ENCODE measurements at places on chromosomes 13 and 19.
A peak's percentile ranks its signal among the peaks of the same experiment; 100 is the strongest.

GRCh38 chr19:41994521-41994971 lies 516 bp upstream of the ATP1A3 start:
- no peak for DNase-seq

- no peak for DNase-seq
Measured at GRCh38 chr19:5073153-5073844, 104.4 kb downstream of the KDM4B start.

- no peak for DNase-seq
Measured at GRCh38 chr19:14066134-14066533, 4.3 kb upstream of the PALM3 start.

- no peak for DNase-seq
Measured at GRCh38 chr13:23680845-23681669, 110.8 kb downstream of the TNFRSF19 start.

GRCh38 chr19:8333767-8334457 lies 9.2 kb downstream of the KANK3 start:
- no peak for DNase-seq

DNA sequence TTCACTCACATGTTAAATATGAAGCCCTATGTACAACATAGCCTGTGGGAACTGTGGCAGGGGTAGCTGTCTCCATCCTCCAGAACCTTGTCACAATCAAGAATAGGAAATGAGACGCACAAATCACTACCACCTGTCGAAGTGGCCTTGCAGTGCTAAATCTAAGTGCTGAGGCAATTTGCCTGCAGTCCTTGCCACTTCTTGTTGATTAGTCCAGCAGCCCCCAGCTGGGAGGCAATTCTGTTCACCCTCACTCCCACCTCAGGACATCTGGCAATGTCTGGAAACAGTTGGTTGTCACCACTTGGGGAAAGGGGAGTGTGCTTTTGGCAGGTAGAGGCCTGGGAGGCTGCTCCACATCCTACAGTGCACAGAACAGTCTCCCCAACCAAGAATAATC lies 10.7 kb downstream of the RFX2 start:
- DNase-seq: no peak

- DNase-seq: no peak
Measured at GRCh38 chr13:84405286-84405685, 523.0 kb upstream of the SLITRK1 start.

DNA sequence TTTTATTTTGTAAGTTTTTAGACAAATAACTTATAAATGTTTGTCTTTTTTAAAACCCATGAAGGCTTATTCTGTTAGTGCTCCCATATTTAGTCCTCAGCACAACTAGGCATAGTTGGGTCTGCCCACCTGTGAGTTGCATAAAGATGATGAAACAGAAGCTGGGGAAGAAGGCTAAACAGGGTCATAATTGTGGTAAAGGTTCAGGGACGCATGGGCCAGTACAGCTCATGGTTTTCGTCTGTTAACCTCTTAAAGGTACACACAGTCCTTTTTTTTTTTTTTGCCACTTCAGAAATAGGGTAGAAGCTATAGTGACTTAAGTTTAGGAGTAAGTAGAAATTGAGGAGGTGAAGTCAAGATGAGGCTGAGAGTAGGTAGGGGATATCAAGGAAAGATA lies 58.3 kb downstream of the TM9SF2 start:
- no peak for DNase-seq

DNA sequence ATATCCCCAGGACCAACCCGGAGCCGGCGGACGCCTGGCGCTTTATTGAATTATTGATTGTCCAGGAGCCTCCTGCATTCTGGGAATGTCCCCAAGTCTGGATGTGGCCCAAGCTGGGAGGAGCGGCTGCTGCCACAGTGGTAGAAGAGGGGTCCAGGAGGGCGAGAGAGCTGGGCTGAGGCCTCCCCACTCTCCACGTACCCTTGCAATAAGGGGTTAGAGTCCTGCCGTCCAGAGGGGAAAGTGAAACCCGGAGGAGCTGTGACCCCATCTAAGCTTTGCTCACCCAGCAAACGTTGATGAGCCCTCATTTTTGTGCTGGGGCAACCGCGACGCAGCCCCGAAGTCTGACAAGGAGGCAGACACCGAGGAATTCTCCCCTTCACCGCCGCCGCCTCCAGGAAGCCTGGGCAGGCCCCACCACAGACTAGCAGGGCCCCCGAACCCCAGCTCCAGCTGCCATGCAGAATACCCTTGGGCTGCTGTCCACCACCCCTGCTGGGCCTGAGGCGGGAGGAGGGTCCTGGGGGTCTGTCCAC lies 1.4 kb upstream of the C2CD4C start:
- DNase-seq: no peak

DNA sequence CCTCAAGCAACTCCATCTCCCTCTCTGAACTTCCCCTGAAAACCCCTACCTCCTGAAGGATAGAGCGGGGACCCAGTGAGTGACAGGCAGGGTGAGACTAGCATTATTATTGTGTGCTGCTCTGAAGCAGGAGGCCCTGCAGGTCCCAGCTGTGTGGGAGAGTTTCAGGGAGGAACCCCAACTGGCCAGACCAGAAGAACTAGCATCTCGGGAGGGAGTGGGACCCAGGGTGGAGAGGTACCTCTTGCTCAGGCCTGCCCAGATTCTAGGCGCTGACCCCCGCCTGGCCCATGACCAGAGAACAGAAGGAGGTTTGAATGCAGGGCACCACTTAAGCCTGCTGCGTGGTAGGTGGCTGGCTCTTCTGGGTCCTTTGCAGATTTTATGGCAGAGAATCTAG lies 5.7 kb upstream of the LYPD3 start:
- no peak for DNase-seq

DNA sequence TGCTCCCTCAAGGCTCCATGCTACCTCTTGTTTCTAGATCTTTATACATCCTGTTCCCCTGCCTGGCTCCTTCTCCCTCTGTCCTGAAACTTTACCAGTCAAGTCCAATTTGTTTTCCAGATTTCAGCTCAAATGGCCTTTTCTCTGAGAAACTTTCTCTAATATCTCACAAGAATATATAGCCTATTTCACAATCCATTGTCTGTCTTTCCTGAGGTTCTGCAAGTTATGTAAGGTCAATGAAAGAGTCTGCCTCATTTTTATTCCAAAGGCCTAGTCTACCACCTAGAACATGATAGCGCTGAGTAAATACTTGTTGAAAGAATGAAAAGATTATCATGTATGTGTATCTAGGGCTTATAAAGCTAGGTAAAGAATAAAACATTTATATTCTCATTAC lies 348.8 kb downstream of the SPRY2 start:
- DNase-seq: no peak

- DNase-seq: peak; percentile 75
Measured at GRCh38 chr19:7658219-7658686, 10.6 kb upstream of the RETN start.

DNA sequence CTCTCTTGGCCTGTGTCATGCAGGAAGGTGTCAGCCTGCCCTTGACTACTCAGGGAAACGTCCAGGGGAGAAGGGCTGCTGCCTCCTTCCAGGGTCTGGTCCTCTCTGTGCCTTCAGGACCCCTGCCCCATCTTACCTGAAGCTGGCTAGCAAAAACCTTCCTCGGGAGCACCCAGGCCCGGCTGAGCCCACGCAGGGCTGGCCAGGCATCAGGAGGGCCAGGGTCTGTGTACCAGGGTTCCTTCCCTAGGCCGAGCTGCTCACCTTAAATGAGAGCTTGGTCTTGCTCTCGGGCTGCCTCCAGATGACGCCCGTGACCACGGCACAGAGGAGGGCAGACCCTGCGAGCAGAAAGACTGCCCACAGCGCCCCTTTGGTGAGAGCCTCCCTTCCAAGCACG lies 78.6 kb downstream of the SLC7A1 start:
- no peak for DNase-seq

GRCh38 chr19:18205200-18205892 lies 1.5 kb upstream of the RAB3A start:
- DNase-seq: peak; percentile 65

DNA sequence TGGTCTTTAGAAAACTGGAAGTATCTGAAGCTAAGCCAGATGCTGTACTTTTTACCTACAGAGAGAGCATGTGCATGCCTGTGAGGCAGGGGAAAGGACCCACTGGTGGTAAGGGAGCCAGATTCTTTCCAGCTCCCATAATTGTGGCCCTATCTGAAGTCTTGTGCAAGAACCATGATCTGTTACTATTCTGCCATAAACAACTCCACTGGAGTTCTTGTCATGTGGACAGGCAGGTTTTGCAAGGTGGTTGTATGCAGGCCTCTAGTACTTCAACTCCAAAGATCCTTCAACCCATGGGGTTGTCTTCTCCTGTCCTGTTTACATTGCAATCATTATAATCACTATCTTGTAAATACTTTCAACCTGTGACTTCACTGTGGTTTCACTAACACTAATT lies 14.1 kb downstream of the PROSER1 start:
- no peak for DNase-seq

DNA sequence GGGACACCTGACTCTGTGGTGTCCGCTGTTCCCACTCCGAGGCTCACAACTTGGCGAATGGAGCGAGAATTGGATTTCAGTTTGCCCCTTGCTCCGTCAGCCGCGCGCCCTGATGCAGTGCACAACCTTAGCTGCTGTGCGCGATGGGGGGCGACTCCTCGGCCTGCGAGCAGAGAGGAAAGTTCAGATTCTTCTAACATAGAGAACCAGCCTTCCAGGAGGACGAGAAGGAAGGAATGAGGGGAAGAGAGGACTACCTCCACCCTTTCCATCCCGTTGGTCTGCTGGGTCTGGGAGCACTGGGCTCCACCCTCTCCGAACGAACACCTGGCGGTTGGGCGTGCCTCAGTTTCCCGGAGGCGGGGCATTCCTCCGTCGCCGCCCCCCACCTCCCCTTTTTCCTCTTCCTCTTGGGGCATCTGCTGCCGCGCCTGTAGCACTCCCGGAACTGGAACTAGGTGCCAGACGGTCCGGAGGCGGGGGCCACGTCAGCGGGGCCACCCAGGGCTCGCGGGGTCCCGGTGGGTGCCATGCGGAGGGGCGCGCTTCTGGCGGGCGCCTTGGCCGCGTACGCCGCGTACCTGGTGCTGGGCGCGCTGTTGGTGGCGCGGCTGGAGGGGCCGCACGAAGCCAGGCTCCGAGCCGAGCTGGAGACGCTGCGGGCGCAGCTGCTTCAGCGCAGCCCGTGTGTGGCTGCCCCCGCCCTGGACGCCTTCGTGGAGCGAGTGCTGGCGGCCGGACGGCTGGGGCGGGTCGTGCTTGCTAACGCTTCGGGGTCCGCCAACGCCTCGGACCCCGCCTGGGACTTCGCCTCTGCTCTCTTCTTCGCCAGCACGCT lies at the start of gene KCNK6:
KCNK6 (plus strand) TSS at position 425 of the 838 bp plus-strand sequence; CDS start at position 531, 106 bp downstream.
- DNase-seq: peak; percentile 56

GRCh38 chr13:69319656-69320055 lies 788.0 kb upstream of the ATXN8OS start:
- no peak for DNase-seq

DNA sequence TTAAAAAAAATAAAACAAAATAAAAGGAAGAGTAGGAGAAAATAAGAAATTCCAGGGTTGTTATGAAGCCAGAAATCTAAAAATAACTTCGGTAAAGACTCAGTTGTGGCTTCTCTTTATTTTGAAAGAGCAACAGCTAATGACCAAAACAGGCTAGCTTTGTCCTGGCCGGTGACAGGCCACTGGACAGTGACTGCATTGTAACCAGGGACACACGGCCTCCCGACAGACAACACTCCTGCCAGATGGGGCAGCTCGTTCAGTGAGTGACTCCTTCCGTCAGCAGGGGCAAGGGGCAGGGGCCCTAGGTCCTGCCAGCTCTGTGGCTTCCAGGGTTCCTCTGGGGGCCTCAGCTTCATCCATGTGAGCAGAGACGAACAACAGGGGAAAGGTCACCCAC lies 173.4 kb downstream of the KATNAL1 start:
- DNase-seq: no peak

DNA sequence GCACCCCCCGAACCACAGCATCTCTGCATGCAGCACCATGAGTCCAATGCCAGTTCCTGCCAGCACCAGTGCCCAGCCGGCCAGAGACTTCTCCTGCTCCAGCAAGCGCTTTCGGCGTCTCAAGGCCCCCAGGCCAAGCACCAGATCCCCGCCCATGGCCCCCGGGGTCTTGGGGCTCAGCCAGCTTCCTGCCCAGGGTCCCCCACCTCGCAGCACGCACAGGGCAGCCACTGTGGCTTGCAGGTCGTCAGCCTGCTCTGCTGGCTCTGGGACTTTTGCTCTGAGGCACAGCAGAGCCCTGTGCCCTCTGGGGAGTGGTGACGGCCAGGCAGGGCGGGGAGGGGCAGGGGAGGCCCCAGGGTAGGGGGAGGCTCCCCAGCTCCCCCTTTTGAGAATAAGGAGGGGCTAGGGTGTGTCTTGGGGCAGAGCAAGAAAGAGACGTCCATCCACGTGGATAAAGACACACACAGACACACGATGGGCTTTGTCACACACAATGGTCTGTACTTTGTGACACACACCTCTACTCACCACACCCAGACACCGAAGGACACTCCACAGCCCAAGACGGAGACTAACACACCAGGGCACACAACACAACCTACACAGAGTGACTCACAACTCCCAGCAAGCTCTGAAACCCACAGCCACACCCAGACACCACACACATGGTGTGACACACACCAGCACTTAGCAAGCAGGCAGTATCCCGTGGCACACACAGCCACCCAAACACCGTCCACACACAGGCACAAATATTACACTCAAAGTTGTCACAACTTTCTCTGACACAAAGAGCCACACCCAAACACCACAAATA lies at the start of gene KCNN4:
KCNN4 (minus strand) TSS at position 268 of the 820 bp plus-strand sequence; CDS start at position 156, 112 bp downstream.
- DNase-seq: peak; percentile 72

- DNase-seq: no peak
Measured at GRCh38 chr19:48833049-48833448, 3.2 kb downstream of the HSD17B14 start.

DNA sequence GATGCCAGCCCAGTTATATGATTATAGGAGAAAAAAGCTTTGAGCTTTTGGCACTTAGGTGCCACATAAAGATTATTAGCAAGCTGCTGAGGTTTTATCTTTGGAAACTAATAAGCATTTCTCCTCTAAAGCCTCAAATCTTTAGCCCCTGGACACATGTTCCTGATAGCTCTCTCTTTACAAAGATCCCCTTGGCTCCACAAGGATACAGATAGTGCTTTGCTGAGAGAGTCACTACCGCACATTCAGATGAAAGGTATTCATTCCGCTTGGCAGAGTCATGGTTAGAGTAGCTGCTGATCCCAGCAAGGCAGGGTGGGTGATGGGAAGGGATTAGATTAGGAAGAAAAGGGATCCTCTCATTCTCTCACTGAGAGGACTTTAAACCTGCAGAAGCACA lies 28.2 kb upstream of the PSG7 start:
- DNase-seq: no peak

GRCh38 chr13:60075850-60076249 lies 87.9 kb downstream of the DIAPH3 start:
- no peak for DNase-seq

DNA sequence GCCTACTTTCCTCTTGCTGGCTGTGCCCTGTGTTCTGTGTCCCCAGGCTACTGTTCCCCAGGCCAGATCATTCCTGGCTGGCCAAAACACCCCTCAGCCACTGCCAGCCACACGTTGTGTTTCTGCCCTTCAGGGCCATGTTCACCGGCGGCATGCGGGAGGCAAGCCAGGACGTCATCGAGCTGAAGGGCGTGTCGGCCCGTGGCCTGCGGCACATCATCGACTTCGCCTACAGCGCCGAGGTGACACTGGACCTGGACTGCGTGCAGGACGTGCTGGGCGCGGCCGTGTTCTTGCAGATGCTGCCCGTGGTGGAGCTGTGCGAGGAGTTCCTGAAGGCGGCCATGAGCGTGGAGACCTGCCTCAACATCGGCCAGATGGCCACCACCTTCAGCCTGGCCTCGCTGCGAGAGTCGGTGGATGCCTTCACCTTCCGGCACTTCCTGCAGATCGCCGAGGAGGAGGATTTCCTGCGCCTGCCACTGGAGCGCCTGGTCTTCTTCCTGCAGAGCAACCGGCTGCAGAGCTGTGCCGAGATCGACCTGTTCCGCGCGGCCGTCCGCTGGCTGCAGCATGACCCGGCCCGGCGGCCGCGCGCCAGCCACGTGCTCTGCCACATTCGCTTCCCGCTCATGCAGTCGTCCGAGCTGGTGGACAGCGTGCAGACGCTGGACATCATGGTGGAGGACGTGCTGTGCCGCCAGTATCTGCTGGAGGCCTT lies 15.8 kb upstream of the CRTC1 start:
- DNase-seq: no peak
